ENCODE measurements at places on chromosomes 5 and 9.
A peak's percentile ranks its signal among the peaks of the same experiment; 100 is the strongest.

GRCh38 chr5:133321833-133322420, 270.1 kb downstream of the HSPA4 start:
- ATAC-seq, result peak; percentile 91
- peaks cover 6% of the 10 kb centered on the region for H3K4me1 ChIP-seq
- H3K27ac ChIP-seq, result peak overlapping the region; percentile 82
- H3K4me3 ChIP-seq, result peak overlapping the region; percentile 3
- H3K27me3 ChIP-seq, result no peaks in the 10 kb centered on the region

DNA sequence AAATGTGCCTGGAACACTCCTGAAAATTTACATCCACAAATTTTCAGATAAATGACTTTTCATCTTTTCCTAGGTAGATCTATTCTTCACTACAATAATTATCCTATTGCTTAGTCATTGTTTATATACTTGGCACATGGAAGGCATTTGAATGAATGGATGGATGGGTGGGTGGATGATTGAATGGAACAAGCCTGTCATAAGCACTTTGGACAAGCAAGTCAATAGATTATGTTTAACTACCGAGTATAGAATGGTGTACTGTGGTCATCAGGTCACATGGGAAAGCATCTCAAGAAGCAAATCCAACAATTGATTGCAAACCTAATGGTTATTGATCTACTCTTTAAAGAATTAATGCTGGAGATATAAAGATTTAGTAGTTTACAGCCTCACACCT, 114.4 kb upstream of the DMRTA1 start:
- no peaks in the 10 kb centered on the region for H3K4me1 ChIP-seq
- H3K36me3 ChIP-seq, result no peaks in the 10 kb centered on the region
- H3K27me3 ChIP-seq, result no peaks in the 10 kb centered on the region
- H3K27ac ChIP-seq, result no peak overlapping the region

DNA sequence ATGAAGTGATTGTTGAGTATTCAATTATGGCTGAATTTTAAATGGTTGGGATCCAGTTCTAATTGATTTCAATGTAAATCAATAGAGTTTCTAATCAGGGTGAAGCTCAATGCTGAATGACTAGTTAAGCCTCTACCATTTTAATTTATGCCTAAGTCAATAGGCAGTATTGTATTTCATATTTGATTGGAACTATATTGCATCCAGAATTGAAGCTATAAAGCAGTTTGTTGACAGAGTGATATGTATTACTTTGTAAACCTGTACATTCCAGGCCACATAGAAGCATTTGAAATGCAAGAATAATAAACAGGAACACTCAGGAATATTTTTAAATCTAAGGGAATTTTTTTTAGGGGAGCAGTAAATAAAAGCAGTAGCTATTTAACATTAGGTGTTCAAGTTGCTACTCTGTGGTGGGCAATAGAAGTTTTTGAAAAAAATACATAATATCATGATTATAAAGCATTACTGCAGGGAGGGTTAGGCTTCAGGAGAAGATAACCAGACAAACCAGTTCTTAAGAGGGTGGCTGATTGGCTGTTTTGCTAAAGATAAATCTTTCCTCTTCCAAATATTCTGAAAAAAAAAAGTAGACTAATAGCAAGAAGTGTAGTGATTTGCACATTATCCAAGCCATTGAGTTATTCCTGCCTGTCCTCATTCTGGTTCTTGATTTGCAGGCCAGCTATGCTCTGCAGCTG, 492.0 kb upstream of the MEF2C start:
- no peak overlapping the region for H3K4me3 ChIP-seq
- H3K4me1 ChIP-seq, result no peaks in the 10 kb centered on the region
- no peaks in the 10 kb centered on the region for H3K36me3 ChIP-seq
- H3K27me3 ChIP-seq, result no peaks in the 10 kb centered on the region
- H3K27ac ChIP-seq, result no peak overlapping the region

DNA sequence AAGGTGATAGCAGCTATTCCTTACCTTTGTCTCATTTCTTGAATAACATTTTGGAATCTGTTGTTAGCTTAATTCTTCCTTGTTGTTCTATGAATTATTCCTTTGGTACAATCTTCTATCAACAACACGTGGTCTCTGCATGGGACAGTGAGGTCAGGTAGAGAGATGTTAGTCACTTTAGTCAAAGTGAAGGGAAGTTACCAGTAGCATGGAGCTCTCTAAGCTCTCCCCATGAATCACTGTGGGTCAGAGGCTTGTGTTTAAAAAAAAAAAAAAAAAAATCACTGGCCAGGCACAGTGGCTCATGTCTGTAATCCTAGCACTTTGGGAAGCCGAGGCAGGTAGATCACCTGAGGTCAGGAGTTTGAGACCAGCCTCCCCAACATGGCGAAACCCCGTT, 116.0 kb downstream of the GOLPH3 start:
- no peaks in the 10 kb centered on the region for H3K4me1 ChIP-seq
- ATAC-seq, result no peak
- no peaks in the 10 kb centered on the region for H3K27me3 ChIP-seq
- no peaks in the 10 kb centered on the region for H3K36me3 ChIP-seq
- no peak overlapping the region for H3K27ac ChIP-seq

DNA sequence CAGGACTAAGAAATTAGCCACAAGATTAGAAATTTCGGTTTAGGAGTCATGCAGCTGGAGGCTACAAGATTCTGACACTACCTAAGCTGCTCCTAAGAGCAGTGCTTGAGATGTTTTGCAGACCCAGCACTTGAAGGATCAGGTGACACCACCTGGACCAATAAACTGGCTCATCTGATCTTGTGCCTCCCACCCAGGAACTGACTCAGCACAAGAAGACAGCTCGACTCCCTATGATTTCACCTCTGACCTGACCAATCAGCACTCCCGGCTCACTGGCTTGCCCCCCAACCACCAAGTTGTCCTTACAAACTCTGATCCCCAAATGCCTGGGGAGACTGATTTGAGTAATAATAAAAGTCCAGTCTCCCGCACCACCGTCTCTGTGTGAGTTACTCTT, 170.4 kb downstream of the TTC39B start:
- H3K36me3 ChIP-seq, result no peaks in the 10 kb centered on the region
- no peak overlapping the region for H3K27ac ChIP-seq
- H3K27me3 ChIP-seq, result no peaks in the 10 kb centered on the region
- H3K4me1 ChIP-seq, result peaks cover 6% of the 10 kb centered on the region

GRCh38 chr5:139910901-139911300, 115.3 kb downstream of the PSD2 start:
- H3K27ac ChIP-seq, result no peak overlapping the region

DNA sequence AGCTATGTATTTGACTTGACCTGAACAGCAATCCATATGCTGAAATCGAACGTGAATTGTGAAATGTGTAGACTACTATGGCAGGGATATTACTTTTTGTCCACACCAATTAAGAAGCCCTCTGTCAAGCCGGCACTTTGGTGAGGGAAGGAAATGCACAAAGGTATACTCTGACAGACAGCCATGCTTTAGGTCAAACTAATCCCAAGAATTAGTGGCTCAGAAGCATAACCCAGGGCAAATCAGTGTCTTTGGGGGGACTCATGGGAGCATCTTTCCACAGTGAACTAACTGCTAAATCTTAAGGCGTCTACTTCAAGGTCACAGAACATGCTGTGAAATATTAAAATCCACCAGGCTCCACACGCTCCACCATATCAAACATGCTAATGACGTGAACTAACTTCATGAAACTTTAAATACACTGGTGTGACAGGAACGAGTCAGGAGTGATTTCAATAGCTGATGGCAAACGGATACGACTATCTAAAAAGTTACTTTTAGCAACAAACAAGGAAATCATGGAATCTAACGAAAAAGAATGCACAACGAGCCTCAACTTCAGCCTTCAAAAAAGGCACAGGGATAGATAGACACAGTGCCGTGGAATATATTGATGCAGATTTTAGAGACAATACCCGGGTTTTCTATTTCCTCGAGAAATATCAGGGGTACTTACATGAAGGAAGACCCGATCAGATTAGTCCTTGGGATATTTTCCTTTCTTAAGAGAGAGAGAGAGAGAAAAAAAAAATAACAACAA, 527 bp downstream of the MEF2C start:
- peaks cover 48% of the 10 kb centered on the region for H3K27me3 ChIP-seq
- peak overlapping the region; percentile 74 for H3K4me3 ChIP-seq
- H3K27ac ChIP-seq, result no peak overlapping the region
- no peak for ATAC-seq

GRCh38 chr9:119020284-119020683, 349.0 kb downstream of the BRINP1 start:
- no peaks in the 10 kb centered on the region for H3K36me3 ChIP-seq
- no peak for ATAC-seq
- no peak overlapping the region for H3K27ac ChIP-seq
- H3K4me1 ChIP-seq, result no peaks in the 10 kb centered on the region
- no peak overlapping the region for H3K4me3 ChIP-seq
- peaks cover 3% of the 10 kb centered on the region for H3K27me3 ChIP-seq

Measured in activated T-helper 17 cell treated with anti-CD3 and anti-CD28 coated beads, Interleukin-2, amount 50 U/mL, for 72 hours (primary cell).